Muscle of arm (tissue), 14 donors: ENCODE measurements at places on chromosomes 12 and 14. TPM values are rescaled to one million over a fixed set of nuclear protein-coding genes. Genes with fewer than 3 reads are reported as not detected.

The GATC gene
- 16.2 TPM for polyA plus RNA-seq

GRCh38 chr12:127189992-127190391 lies 1077.0 kb upstream of the TMEM132C start:
- no peak for DNase-seq

- DNase-seq: peak; percentile 100
Measured at GRCh38 chr14:99683619-99684409, at the start of gene CYP46A1. TSS of gene CYP46A1 (plus strand) at chr14:99684298. CDS start at chr14:99684418, 120 bp downstream.

DNA sequence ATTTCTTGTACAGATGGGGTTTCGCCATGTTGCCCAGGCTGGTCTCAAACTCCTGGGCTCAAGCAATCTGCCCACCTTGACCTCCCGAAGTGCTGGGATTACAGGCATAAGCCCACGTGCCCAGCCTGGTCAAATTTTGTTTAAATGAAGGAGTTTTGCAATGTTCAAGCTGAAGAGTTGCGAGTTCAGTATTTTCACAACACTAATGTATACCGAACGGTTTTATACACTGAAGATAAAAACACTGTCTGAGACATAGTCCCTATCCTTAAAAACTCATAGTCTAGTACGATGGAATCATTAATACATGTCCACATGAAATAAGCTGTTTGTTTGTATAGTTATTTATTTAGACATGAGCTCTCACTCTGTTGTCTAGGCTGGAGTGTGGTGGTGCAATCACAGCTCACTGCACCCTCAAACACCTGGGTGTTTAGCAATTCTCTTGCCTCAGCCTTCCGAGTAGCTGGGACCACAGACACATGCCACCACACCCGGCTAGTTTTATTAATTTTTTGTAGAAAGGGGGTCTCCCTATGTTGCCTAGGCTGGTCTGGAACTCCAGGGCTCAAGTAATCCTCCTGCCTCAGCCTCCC lies 15.4 kb downstream of the TRAPPC6B start:
- DNase-seq: no peak

The IL23A gene
- polyA plus RNA-seq: not detected

The TSPAN19 gene
- 0.30 TPM for polyA plus RNA-seq

The KRT85 gene
- polyA plus RNA-seq: not detected
